Stimulated activated CD4-positive, alpha-beta T cell treated with anti-CD3 and anti-CD28 coated beads, Interleukin-1b, Interleukin-23, amount 100 ng/mL, for 24 hours (primary cell): ENCODE measurements at places on chromosomes 6 and 20.

DNA sequence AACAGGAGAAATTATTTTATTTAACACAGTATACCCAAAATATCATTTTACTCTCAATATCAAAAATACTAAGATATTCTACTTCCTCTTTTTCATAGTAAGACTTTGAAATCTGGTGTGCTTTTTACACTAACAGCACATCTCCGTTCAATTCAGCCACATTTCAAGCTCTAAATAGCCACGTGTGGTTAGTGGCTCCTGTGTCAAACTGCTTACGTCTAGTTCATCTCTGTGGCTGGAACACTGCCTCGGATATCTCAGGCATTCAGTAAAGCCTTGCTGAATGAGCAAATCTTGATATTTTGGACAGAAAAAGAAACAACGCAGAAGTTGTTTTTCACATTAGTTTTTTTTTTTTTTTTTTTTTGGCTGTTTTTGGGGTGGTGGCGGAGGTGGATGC is 136.1 kb downstream of the EYA4 start:
- DNase-seq, result no peak

DNA sequence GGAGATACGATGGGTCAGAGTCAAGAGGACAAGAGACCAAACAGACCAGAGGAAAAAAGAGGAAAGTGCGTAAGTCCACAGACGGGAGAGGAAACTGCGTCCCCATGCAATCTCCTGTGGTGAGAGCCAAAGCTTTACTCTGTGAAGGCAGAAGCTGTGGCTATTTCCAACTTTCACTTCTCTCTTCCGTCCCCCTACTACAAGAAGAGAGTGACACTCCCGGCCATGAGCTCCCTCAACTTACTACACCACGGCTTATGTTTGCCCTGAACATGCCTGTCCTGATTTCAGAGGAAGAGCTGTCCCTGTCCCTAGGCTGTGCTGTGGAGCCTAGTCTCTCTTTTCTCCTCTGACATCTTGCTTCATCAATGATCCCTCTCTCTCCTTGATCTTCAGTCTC is 11.5 kb upstream of the SSR1 start:
- DNase-seq, result no peak

GRCh38 chr6:52640916-52641315 is 30.0 kb upstream of the TMEM14A start:
- DNase-seq, result no peak

DNA sequence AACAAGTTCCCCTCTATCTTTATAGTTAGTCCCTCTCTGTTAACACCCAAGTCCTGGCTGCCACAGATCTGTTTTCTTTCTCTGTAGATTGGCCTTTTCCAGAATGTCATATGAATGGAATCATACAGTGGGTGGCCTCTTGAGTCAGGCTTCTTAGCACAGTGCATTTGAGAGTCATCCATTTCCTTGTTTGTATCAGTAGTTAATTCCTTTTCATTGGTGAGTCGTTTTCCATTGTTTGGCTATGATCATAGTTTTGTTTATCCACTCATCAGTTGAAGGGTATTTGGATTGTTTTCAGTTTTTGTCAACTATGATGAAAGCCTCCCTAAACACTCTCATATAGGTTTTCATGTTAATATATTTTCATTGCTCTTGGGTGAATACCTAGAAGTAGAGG is 248.3 kb downstream of the ARID1B start:
- no peak for DNase-seq

GRCh38 chr20:37567671-37568588 is 40.3 kb upstream of the BLCAP start:
- DNase-seq, result no peak

GRCh38 chr6:26526928-26527327 is 11.2 kb upstream of the HMGN4 start:
- DNase-seq, result no peak

DNA sequence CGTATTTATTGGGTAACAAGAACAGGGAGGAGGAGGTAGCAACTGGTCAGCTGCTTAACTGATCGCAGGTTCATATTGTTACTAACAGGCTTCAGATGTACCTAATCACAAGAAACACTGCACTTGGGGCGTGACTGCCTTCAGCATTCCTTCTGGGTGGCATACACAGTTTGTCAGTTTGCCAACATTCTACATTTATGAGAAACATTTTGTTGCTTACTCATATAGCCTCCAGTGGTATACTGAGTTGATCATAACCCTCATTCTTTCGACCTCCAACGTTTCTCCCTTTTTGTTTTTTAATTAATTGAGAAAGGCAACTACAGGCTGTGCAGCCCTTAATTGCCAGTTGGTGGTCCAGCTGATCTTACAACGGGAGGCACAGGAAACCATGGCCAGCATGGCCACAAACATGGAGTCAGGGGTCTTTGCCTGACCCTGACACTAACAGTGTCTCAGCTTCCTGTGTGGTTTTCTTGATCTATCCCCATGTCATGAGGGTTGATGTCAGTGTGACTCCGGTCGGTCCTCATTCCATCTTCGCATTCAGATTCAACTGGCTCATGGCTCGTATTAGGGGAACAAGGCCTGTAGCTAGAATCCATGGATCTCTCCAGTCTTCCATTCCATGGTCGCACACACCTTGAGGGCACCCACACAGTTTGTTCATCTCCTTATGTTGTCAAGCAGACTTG is 9.4 kb downstream of the EPB41L2 start:
- no peak for DNase-seq

GRCh38 chr6:157825243-157825904 is 2.3 kb downstream of the SNX9 start:
- DNase-seq, result no peak

- DNase-seq, result no peak
Observed at GRCh38 chr6:38021029-38021428, 201.5 kb downstream of the ZFAND3 start.

DNA sequence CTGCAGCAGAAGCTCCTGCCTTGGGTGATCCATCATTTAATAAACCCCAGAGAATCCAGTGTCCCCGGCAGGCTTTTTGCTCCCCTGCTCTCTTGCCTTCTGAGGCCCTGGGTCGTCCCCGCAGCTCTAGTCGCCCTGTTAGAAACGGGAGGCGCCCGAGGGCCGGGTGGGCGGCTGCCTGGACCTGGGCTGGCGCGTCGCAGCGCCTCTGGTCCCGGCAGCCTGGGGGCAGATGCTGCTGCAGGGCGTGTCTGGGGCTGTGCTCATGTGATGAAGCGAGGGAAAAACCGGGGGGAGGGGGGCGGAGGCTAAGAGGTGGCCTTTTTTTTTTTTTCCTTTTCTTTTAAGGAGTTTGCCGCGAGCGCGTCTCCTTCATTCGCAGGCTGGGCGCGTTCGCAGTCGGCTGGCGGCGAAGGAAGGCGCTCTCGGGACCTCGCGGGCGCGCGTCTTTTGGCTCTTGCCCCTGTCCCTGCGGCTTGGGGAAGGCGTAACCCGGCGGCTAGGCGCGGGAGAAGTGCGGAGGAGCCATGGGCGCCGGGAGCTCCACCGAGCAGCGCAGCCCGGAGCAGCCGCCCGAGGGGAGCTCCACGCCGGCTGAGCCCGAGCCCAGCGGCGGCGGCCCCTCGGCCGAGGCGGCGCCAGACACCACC is 394 bp downstream of the AKAP12 start:
- no peak for DNase-seq

DNA sequence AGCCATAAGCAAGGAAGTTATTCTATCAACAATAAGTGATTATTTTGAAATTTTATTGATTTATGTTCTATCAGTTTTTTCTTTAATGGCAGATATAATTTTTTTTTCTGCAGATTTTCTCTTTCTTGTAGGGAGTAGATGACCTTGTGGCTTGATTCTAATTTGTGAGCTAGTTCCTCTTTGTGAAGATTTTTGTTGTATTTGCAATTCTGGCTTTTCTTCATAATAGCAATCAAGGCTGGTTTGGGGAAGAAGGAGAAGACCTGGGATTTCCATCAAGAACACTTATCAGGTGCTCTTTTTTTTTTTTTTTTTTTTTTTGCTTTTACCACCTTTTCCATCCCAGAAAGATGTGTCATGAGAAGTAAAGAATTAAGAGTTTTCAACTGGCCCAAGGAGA is 324.2 kb upstream of the MAN1A1 start:
- no peak for DNase-seq

GRCh38 chr6:113953346-113953745 is 17.6 kb downstream of the HDAC2 start:
- DNase-seq, result no peak

GRCh38 chr6:87929843-87930288 is 117.8 kb upstream of the SPACA1 start:
- DNase-seq, result peak; percentile 3

GRCh38 chr6:36160147-36160760 is 29.9 kb downstream of the MAPK13 start:
- DNase-seq, result no peak

GRCh38 chr20:6705926-6706548 is 61.4 kb upstream of the BMP2 start:
- no peak for DNase-seq

- no peak for DNase-seq
Observed at GRCh38 chr6:90406142-90406794, 109.6 kb upstream of the BACH2 start.

DNA sequence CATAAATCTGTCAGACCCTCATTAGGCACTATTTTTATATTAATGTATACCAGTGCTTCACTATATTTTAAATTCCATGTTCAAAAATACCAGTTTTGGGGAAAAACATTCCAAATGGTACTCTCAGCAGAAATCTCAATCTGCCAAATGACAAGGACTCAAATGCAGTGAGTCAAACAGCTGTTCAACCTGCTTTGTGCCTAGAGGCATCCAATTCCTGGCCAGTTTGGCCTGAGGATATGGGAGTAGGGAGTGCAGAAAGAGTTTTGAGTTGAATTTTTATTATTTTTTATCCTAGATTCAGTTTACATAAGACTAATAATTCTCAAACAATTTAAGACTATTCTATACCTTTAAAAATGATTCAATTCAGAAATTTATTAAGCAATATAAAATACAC is 216.8 kb downstream of the LAMA2 start:
- DNase-seq, result no peak

GRCh38 chr6:10837622-10837994 is 731 bp downstream of the MAK start:
- peak; percentile 7 for DNase-seq

GRCh38 chr20:25544734-25545133 is 40.6 kb downstream of the NINL start:
- DNase-seq, result no peak

DNA sequence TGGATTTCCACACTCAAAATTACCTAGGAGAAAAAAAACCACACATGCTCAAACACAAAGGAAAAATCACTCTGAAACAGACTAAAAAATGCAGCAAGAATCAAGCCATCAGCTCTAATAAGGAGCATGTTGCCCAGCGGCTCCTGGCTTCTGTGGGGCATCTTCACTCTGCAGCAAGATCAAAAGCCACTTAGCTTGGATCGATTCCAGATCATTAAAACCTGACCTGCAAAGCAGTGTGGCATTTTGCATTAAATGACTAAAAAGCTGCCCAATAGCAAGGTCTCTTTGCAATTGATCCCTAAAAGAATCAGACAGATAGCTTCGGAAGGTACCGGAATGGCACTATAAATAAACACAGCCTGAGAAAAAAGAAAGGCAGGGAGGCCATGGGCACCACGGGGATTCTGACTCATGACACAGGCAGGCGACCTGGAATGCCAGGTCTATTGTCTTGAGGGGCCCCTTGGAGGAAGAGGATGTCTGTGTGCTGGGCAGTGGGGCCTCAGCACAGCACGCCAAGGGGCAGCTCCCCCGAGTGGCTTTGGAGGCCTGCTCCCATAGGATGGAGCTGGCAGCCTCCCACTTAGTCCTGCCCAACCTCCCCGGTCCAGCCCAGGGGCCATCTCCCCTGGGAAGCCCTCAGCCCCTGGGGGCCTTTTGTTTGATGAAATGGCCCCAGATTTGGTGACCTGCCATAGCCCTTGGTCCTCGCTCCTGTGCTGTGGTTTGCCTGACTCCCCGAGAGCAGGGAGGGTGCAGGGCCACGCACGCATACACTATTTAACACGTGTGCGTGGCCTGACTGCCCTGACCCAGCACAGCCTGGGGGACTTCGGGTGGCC is 7.6 kb downstream of the LEMD2 start:
- no peak for DNase-seq

DNA sequence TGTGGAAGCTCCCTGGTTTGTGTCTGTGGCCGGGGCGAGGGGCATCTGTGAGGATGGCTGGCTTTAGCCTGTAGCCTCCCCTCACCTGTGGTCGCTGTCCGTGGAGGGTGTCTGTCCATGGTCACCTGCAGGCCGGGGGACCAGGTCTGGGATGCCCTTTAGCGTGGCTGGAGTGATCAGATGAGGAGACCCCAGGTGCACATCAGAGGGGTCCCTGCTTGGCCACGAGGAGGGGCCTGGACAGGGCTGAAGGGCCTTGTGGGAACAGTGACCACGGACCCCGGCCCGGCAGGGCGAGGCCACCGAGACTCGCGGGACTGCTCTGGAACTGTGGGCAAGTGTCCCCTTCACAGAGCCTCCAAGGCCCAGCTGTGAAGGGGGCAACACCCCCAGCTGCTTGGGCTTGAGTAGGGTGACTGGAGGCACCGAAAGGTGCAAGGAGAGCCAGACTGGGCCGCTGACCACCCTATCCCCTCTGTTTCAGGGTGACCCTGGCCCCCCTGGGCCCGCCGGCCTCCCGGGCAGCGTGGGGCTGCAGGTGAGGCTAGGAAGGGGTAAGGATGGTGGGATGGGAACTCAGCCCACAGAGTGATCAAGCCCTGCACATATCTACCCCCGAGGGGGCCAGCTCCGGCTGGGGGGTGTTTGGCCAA is 8.6 kb downstream of the COL9A3 start:
- no peak for DNase-seq

DNA sequence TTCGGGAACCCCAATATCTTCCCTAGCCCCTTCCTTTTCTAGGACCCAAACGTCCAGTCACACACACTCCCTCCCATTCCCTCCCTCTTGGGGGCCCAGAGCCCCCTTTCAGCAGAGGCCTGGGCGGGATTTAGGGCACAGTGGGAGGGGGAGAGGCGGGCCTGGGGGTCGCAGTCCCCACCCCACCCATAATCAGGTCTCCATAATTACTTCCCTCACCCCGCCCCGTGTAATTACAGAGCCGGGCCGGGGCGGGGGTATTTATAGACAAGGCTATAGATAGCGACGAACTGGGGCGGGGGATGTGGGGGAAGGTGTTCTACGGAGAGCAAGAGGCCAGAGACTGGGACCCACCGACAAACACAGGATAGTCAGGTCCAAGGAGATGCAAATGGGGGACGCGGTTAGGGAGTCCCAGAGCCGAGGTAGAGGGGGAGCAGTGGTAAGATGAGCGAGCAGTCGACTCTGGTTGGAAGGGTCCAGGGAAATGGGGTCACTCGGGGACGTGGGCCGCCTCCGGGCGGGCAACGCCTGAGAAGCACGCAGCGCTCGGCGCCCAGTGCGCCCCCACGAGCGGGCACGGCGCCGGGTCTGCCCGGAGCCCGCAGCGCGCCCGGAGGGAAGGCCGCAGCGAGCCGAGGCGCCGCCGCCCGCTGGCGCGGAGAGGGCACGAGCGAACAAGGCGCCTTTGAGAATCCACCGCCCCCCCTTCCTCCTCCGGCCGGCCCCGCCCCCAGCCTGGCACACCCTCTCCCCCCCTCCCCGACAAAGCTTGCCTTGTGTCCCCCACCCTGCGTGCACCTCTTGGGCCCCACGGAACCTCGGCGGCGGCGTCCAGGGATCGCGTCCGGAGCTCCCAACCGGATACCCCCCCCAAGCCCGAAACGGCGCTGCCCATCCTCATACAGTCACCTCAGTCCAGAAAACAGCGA is 670 bp upstream of the COL11A2 start:
- no peak for DNase-seq
